ENCODE measurements at places on chromosomes 2 and 18. TPM values are rescaled to one million over a fixed set of nuclear protein-coding genes. Genes with fewer than 3 reads are reported as not detected.

The HOXD3 gene
- 0.16 TPM for polyA plus RNA-seq

The ASXL3 gene
- 0.97 TPM for polyA plus RNA-seq

The SOCS6 gene
- 7.8 TPM for polyA plus RNA-seq

The MOCOS gene
- 0.14 TPM for polyA plus RNA-seq

The MYOM1 gene
- polyA plus RNA-seq = 177 TPM

The CD8A gene
- polyA plus RNA-seq = 1.1 TPM

The FAM237A gene
- polyA plus RNA-seq = not detected

The SLC14A1 gene
- 11.5 TPM for polyA plus RNA-seq

The DSG3 gene
- polyA plus RNA-seq = not detected

The ANKZF1 gene
- 20.1 TPM for polyA plus RNA-seq

The GDF7 gene
- 0.25 TPM for polyA plus RNA-seq

The PXDN gene
- polyA plus RNA-seq = 7.6 TPM

The TBC1D8 gene
- polyA plus RNA-seq = 36.4 TPM

The LBX2 gene
- polyA plus RNA-seq = 0.52 TPM

The GAREM2 gene
- polyA plus RNA-seq = 1.9 TPM

The SLC30A3 gene
- polyA plus RNA-seq = 7.3 TPM

The OBSL1 gene
- polyA plus RNA-seq = 179 TPM

The TPRKB gene
- 74.1 TPM for polyA plus RNA-seq

The GYPC gene
- polyA plus RNA-seq = 113 TPM

The C2orf42 gene
- 4.1 TPM for polyA plus RNA-seq

The B4GALT6 gene
- polyA plus RNA-seq = 4.1 TPM

The CRACDL gene
- 2.7 TPM for polyA plus RNA-seq

Data from right cardiac atrium (tissue), 5 donors.